ENCODE measurements at places on chromosomes 1 and 21. TPM values are rescaled to one million over a fixed set of nuclear protein-coding genes. Genes with fewer than 3 reads are reported as not detected.

The SELENBP1 gene
- total RNA-seq: 58.4 TPM

The A3GALT2 gene
- not detected for total RNA-seq

The PEAR1 gene
- total RNA-seq: 4.7 TPM

GRCh38 chr1:168665975-168666374, 63.0 kb downstream of the DPT start:
- no peak for DNase-seq

- DNase-seq: peak; percentile 82
Measured at GRCh38 chr21:36156815-36157670, at the start of gene DOP1B. DOP1B (plus strand) TSS chr21:36156824; CDS start chr21:36164734, 7,910 bp downstream.

GRCh38 chr1:68521286-68521685, 24.4 kb upstream of the DEPDC1 start:
- no peak for DNase-seq
